ENCODE measurements at places on chromosomes 1 and 21.

- no peak for DNase-seq
Measured at GRCh38 chr21:46527801-46528200, 69.1 kb downstream of the DIP2A start.

DNA sequence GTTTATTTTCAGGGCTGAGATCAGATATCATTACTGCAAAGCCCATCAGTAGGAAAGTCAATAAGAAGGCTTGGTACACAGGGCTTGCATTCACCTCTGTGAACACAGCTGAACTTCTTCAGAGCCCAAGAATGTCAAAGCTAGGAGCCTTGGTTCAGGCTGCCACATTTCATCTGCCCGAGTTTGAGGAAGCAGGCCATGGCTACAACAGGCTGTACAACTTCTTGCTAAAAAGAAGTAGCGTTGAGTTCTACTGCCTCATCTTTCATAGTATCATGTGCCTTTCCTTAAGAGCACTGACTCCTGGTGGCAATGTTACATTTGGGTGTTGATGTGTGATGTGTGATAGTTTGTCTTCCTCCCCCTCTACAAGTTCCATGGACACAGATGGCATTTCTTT lies 10.1 kb downstream of the C1orf162 start:
- DNase-seq = no peak

- no peak for DNase-seq
Measured at GRCh38 chr1:59755069-59755685, 59.6 kb upstream of the HOOK1 start.

- no peak for DNase-seq
Measured at GRCh38 chr1:209307846-209308245, 275.7 kb upstream of the CAMK1G start.

GRCh38 chr1:17392199-17392740 lies 20.3 kb downstream of the PADI6 start:
- no peak for DNase-seq

- DNase-seq = no peak
Measured at GRCh38 chr1:47495176-47495713, 57.4 kb downstream of the FOXD2 start.

DNA sequence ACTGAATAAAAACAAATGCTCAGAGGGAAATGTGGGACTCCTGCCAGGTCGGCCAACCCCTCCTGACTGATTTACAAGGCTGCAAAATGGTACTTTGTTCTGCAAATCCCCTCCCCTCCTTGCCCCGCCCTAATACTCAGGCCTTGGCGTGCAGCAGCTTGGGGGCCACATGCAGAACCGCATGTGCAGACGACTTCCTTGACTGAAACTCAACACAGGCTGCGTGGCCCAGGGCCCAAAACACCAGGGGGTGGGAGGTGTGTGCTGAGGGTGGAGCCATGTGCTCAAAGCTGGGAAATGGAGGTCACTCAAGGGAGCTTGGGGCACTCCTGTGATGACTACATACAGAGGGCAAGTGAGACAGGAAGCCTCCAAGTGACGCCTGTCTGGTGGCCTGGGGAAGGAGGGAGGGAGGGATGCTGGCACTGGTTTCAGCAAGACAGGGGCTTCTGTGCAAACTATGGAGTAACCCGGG lies 87.2 kb downstream of the MRPL37 start:
- DNase-seq = no peak

DNA sequence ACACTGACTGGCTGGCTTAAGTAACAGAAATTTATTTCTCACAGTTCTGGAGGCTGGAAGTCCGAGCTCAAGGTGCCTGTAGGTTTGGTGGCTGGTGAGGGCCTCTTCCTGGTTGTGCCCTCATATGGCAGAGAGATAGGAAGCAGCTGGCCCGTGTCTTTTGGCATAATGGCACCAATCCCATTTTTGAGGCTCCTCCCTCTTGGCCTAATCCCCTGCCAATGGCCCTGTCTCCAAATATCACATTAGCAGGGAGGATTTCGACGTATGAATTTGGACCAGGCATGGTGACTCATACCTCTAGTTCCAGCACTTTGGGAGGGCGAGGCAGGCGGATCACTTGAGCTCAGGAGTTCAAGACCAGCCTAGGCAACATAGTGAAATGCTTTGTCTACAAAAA lies 37.4 kb downstream of the AGPAT3 start:
- DNase-seq = no peak

DNA sequence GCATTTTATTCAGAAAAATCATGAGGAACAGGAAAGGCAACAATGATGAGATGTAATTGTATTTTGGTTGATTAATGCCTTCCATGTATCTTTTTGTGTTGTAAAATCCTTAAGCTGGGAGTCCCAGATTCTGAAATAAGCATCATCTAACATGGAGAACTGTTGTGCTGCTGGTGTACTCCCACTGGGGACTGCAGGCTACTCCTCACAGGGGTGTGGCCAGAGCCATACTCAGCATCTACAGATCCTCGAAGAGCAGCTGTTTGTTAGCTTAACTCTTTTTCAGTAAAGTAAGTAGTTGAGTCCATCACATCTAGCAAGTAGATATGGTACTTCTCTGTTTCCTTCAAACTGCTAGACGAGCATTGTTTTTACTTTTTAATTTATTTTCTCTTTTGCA lies 358.0 kb downstream of the BRINP3 start:
- no peak for DNase-seq

DNA sequence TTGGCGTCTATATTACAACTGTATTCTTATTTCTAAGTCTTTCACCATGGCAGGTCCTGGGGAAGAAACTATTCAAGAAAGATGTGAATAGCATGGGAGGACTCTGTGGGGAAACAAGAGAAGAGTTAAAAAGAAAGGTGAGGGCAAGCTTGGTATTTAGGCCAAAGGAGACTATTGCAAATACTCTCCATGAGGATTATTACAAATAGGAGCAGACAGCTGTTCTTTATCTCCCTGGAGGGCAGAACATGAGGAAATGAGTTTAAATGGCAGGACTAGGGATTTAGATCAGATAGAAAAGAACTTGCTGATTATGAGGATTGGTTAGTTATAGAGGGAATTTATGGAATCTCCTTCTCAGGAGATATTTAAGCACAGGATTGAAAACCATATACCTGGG lies 186.8 kb downstream of the CDC7 start:
- no peak for DNase-seq

DNA sequence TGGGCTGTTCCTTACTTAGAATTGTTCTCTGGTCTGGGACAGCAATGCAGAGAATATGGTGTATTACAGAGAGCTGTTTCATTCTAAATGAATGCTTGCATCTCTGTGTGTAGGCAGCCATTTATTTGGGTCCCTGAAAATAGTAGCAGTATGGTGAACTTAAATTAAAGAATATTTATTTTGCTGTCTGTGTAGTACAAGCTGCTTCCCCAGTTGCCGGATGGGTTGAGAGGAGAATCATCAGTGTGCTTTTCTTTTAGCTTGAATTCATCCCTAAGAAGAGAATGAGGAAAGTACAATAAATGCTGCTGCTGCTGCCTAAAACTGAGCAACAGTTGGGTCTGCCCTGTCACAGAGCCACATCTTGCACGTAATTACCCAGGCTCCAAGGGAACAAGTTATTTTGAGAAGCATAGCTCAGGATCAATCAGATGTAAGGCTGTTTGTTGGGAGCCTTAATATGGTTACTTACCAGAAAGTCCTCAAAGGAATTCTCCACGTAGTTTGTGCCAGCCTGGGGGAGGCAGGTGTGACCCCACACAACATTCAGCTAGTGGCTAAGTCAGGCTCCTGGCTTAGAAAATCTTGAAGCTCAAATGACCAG lies 16.6 kb downstream of the ACTN2 start:
- no peak for DNase-seq

DNA sequence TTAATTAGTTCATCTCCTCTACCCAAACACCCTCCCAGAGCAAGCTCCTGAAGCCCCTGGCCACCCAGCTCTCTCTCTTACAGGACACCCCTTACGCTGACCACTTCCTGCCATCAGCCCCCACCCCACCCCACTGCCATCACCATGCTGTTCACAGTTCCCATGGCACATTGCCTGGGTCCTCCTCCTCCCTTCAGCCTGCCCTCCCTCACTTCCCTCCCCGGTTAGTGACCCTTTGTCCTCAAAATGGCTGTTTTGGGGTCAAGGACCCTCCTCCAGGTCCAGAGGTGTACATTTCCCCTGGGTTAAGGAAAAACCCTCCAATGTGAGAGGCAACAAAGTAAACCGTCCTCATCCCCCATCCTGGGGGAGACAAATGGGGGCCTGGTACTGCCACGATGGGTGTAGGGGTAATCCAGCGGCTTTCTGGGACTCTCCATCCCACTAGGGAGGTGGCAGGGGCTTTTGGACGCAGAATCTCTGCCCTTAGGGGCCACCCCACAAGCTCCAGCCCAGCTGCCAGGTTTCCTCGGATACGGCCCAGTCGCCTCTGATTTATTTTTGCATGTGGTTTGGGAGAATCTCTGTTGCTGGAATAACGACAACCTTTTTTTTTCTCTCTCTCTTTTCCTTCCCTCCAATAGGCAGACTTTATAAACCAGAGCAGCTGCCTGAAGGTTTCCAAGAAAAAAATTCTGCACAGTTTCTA lies 8.5 kb downstream of the CAMK2N1 start:
- DNase-seq = no peak

GRCh38 chr1:58812926-58813325 lies 29.1 kb upstream of the JUN start:
- DNase-seq = no peak

DNA sequence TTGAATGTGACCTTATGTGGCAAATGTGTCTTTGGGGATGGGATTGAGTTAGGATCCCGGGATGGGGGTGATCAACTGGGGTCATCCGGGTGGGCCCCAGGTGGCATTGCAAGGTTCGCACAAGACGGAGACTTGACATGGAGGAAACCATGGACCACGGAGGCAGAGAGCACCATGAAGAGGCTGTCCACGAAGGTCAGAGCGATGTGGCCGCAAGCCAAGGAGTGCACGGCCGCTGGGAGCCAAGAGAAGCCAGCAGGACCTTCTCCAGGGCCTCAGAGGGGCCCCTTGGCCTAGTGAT lies 22.3 kb upstream of the COL18A1 start:
- DNase-seq = no peak

DNA sequence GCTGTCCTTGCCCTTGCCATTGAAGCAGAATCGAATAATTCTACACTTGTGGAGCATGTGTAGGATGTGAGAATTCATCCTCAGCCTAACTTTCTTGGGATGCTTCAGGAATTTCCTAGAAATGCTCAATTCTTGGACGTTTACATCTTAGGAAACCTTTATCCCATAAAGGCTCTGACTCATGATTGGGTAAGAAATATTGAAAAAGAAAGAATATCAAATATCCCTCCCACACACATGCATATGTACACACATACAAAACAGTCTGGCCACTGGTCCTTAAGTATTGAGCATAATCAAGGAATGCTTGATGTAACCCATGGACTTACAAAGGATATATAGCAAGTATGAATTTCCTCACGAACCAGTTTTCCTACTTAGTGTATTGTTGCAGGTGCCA lies 83.9 kb upstream of the IPO9 start:
- DNase-seq = no peak

DNA sequence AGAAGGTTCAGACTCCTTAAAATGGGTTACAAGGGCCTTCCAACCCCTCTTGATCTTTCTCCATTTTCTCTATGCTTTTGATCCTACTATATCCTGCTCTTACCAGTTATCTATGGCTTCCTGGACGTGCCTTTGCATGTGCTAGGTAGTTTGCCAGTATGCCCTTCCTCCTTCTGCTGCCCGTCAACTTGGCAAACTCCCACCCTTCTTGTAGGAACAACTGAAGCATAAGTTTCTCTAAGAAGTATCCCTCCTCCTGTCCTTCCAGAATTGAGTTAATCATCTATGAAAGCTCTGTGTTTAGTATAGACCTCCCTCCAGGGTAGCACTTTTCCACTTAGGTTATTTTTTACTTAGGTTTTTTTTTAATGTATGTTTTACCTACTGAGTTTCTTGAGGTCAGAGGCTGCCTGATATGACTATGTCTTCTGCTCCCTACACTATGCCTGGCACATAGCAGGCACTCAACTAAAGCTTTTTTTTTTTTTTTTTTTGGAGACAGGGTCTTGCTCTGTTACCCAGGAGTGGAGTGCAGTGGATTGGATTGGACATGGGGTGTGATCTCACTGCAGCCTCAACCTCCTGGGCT lies 10.0 kb upstream of the IGSF3 start:
- DNase-seq = no peak

GRCh38 chr1:36964830-36965229 lies 69.5 kb downstream of the GRIK3 start:
- no peak for DNase-seq

- DNase-seq = no peak
Measured at GRCh38 chr1:44421446-44421884, 16.4 kb downstream of the RNF220 start.

DNA sequence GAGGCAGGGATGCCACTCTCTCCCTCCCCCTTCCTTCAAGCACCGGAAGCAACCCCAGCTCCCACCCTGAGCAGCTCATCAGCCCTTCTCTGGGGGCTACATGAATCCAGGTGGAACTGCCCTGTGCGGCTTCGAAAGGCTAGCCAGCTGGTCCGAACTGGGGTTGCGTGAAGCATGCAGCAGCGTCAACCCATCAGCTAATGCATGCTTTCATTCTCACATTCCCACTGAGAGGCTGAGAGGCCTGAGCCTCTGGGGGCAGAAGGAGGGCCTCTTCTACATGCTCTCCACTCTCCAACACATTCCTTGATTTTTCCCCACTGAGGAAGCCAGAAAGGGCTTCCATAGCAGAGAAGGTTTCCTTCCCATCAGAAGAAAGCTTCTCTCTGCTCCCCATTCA lies 5.6 kb downstream of the RXRG start:
- no peak for DNase-seq

DNA sequence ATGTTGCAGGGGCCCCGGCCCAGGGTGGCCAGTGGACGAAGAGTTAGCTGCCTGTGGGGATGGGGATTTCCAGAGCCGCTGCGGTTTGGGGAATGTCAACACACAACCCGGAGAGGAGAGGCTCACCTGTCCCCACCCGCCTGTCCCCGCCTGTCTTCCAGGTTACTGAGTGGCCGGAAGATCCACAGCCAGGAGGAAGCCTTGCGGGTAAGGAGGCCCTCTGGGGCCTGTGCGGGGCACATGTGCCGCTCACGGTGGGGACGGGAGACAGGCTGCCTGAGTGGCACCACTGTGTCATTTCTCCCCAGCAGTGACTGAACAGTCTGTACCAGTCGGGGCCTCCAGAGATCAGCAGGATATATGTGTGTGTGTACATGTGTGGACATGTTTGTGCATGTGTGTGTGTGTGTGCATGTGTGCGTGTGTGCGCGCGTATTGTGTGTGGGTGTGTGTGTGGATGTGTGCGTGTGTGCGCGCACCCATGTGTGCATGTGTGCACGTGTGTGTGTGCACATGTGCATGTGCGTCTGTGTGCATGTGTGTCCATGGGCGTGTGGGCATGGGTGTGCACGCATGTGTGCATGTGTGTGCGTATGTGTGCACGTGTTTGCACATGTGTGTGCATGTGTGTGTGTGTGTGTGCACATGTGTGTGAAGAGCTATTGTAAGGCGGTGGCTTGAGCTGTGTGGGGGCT lies 25.6 kb downstream of the CSTB start:
- no peak for DNase-seq

- no peak for DNase-seq
Measured at GRCh38 chr1:231233735-231234417, 7.1 kb upstream of the GNPAT start.
